ENCODE measurements at places on chromosomes 6 and 20.

DNA sequence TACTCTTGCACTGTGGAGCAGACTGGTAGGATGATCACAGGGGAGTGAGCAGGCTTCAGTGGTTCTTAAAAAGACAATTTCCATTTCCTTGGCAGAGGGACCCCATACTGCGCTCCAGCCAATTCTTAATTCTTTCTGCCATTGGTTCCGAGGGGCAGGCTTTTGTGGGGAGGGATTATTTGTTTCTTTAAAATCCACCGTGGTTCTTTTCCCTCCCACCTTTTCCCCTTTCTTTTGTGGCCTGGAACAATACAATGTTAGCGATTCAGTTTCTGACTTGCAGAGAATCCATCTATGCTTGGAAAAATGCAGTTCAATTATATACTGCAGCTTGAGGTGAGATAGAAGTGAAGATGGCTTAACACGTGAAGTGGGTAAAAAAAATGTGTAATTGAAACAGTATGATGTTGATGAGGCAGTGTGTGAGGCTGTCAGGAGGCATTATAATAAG is 379.0 kb upstream of the FLRT3 start:
- DNase-seq, result no peak

- DNase-seq, result no peak
Measured at GRCh38 chr6:89580997-89581666, 57.4 kb downstream of the LYRM2 start.

GRCh38 chr6:112214739-112215269 is 39.6 kb downstream of the LAMA4 start:
- DNase-seq, result no peak

DNA sequence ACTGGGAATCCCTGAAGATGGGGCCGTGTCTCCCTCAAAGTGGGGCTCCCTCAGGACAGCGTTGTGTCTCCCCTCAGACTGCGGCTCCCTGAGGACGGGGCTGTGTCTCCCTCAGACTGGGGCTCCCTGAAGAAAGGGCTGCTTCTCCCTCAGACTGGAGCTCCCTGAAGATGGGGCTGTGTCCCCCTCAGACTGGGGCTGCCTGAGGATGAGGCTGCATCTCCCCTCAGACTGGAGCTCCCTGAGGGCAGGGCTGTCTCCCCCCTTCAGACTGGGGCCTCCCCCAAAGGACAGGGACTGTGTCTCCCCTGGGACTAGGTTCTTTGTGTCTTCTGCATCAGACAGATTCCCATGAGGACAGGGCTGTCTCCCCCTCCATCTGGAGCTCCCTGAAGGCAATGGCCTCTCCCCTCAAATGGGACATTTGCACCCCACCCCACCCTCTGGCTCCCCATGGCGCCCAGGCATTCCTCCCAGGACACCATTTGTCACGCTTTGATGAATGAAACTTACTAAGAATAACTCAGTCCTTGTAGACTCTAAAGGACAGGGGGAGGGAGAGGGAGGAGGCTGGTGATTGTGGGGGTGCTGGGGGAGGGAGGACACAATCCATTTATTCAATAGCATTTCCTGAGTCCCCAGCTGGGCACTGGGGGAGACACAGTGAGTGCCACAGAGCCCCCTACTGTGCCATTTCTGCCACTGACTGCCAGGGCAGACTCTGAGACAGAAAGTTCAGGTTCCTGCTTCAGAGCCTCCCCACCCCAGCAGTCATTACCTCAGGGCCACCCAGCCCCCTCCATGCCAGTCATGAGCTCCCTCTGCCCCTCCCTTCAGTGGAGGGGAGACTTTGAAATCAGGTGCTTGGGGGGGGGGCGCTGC is 122.4 kb downstream of the MRPL14 start:
- DNase-seq, result no peak

DNA sequence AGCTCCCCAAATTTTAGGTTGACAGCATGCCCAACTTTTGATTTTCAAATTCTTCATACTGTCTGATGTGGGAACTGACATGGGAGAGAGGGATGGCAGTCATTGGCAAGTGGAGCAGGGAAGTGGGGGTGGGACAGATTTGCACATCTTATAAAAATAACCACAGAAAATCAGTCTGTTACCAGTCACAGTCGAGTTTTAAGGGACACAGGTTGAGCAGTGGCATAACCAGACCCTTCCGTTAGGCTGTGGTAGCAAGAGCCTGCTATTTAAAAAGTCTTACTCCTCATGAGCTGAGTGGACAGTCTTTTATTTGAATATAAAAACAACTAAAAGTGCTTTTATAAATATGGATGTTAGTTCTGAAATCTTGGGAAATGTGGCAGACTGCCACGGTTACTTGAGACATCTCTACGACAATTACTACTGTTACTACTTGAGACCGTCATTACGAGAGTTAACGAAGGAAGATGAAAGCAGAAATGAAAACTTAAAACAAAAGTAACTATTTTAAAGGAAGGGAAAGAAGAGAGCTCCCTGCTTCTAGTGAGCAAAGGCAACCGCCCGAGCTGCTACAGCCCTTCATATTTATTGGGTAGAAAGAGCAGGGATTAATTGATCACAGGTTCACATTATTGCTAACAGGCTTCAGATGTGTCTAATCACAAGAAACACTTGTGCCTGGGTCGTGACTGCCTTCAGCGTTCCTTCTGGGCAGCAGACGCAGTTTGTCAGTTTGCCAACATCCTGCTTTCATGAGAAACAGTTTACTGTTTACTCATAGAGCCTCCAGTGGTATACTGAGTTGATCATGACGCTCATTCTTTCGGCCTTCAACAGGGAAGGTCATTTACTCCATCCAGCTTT is 71.3 kb downstream of the EFHC1 start:
- no peak for DNase-seq

GRCh38 chr20:17867131-17867925 is 101.3 kb downstream of the SNX5 start:
- no peak for DNase-seq

GRCh38 chr6:72733045-72733444 is 111.2 kb downstream of the KCNQ5 start:
- DNase-seq, result no peak

DNA sequence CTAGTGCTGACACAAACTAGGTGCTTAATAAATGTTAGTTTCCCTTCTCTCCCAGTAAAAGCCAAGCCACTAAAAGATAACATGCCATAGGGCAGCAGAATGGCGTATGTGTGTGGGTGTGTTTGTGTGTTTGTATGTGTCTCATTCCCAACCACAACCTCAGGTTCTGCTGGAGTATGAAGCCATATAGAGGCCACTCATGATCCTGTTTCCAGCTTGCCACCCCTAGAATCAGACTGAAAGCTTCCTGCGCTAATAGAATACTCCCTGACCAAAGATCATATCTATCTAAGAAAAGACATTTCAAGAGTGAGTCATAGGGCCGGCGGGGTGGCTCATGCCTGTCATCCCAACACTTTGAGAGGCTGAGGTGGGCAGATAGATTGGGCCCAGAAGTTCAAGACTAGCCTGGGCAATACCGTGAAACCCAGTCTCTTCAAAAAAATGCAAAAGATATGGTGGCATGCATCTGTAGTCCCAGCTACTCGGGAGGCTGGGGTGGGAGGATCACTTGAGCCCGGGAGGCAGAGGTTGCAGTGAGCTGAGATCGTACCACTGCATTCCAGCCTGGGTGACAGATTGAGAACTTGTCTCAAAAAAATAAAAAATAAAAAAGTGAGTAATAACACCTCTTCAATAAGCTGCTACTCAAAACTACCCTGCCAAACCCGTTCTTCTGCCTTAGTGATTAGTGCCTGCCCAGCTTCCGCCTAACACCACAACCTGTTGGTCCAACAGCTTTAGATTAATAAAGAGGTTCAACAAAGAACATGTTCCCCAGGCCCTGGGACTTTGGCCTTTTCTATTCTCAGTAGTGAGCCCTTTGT is 11.8 kb upstream of the SNRPC start:
- DNase-seq, result no peak

DNA sequence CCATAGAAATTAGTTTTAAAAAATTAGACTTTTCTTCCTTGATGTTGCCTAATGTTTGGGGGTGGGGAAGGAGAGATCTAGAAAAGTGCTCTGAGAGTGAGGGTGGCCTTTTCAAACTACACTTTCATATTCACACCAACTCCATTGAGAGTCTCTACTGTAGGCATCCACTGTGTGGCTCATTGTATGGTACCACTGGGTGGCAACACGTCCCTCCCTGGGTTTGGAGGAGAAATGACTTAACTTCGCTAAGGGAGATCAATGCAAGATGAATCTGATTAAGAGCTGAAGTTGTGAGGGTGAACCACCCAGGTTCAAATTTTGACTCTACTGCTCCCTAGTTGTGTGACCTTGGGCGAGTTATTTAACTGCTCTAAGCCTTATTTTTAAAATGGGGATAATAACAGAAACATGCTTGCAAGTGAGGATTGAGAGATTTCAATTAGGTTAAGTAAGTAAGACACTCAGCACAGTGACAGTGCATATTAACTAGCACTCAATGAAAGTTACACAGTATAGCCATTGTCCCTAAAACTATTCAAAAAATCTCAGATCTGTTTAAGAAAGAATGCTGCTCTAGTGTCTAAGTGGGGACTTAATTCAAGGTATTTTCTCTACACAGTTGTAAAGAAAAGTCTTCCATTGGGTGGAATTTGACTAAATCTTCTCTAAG is 193.5 kb upstream of the CNR1 start:
- DNase-seq, result no peak

- no peak for DNase-seq
Measured at GRCh38 chr20:18858816-18859215, 45.2 kb downstream of the SCP2D1 start.

- DNase-seq, result no peak
Measured at GRCh38 chr6:1739680-1740079, 130.0 kb downstream of the FOXC1 start.

DNA sequence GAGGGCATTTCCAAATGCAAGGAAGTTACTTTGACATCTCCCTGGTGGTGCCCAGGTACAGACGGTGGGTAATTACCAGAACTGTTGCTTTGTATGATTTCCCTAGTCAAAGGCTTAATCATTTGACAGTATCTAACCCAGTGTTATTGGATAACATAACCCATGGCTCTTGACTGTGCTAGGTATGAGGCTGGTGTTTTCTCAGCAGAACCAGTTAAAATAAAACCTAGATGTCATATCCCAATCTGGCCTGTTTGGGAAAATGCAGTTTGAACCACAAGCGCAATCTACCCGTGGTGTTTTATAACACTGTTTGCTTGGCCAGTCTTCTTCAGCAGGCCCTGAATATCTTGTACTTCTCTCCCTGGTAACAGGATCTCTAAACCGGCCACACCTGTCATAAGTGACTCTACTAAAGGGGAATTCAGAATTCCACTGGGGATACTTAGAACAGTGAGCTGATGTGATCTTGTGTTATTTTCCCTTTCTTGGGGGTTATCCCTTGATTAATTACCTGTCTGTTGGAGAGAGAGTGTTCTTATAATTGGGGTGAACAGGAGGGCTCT is 32.8 kb downstream of the PPP1R14C start:
- no peak for DNase-seq

- DNase-seq, result peak; percentile 85
Measured at GRCh38 chr6:35737413-35738211, 780 bp downstream of the ARMC12 start.

GRCh38 chr6:43627008-43627825 is 1.8 kb downstream of the GTPBP2 start:
- peak; percentile 62 for DNase-seq

- no peak for DNase-seq
Measured at GRCh38 chr6:151286214-151286613, 46.4 kb downstream of the AKAP12 start.

DNA sequence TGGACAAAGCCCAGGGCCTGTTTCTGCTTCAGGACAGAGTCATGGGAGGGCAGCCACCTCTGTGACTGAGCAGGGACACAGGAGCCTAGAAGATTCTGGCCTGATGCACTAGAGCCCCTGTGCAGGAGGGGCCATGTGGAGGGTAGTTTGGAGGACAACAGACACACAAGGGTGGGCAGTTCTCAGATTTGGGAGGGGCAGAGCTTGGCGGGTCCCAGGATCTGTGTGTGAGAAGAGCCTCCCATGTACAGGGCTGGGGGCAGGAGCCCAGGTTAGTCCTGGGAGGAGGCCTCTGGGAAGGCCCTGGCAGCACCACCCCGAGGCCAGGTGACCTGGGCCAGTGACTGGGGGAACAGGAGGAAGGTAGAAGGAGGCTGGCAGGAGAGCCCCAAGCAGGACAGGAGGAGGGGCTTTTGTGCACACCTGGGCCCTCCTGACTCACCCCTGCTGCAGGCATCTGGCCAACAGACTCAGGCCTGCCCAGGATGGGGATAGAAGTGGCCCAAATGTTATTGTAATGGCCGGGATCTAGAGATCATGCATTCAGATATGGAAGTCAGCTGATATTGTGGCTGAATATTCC is 1.4 kb upstream of the ULBP3 start:
- DNase-seq, result no peak

GRCh38 chr20:56382696-56383095 is 9.3 kb downstream of the AURKA start:
- DNase-seq, result no peak

GRCh38 chr6:139514819-139515218 is 140.4 kb upstream of the CITED2 start:
- no peak for DNase-seq

DNA sequence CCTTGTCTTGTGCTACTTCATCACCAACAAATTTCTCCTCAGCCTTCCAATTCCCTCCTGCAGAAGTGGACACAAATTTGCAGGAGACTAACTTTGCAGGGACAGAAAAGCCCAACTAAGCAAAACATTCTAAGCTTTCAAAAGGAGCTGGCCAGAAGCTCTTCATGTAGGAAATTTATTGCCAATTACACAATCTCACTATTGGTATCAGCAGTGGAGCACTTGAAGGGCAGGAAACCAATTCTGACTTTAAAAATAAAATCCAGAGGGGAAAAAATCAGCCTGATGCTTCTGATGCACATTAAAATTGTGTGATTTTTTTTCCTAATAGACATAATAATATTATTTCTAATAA is 193.3 kb downstream of the LY86 start:
- DNase-seq, result no peak

- peak; percentile 36 for DNase-seq
Measured at GRCh38 chr6:100479179-100480035, 14.7 kb upstream of the SIM1 start.

- no peak for DNase-seq
Measured at GRCh38 chr6:125088963-125089362, 64.6 kb upstream of the TPD52L1 start.

GRCh38 chr6:45156075-45156474 is 172.1 kb upstream of the RUNX2 start:
- no peak for DNase-seq

Data from Ammon's horn (tissue), 1 donor.